ENCODE measurements at places on chromosomes 7 and 10.

DNA sequence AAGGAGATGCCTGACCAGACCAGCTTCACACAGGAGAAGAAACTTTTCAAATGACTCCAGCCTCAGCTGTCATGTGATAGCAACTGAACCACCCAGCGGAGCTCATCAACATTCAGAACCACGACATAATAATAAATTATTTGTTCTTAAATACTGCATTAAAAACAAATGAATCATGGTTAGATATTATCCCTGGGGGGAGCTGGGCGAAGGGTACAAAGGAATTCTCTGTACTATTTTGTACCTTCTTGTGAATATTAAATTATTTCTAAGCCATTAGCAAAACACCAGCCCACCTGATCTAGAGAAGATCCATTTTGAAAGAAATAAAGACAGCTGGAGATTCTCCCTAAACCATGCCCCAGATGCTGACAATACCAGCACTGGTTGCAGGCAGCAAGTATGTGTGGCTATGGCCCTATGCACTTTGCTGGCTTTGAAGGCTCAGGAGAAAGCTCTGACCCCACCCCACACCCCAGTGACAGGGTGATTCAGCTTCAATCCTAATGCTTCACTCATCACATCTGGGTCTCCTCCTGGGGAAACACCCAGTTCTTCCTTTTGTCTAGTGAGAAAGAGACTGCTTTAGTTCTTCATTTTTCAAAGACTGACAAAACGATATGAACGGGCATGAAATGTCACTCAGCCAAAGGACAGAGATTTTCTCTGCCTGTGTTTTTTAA is 45.5 kb upstream of the NKX2-3 start:
- DNase-seq, result no peak

DNA sequence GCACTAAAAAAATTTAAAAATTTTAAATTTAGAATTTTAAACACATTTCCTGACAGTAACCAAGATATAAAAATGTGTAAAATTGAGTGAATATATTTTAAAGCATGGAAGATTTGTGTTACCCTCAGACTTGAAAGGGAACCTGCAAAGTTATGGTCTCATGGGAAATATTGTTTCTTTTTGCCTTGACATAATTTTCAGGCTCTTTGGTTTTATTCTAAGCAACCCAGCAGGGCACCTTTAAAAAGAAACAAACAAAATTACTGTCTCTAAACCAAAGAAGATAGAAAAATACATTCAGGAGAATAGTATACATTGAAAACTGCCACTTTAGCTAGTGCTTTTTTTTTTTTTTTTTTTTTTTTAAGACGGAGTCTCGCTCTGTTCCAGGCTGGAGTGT is 87.5 kb downstream of the ADK start:
- DNase-seq, result no peak

DNA sequence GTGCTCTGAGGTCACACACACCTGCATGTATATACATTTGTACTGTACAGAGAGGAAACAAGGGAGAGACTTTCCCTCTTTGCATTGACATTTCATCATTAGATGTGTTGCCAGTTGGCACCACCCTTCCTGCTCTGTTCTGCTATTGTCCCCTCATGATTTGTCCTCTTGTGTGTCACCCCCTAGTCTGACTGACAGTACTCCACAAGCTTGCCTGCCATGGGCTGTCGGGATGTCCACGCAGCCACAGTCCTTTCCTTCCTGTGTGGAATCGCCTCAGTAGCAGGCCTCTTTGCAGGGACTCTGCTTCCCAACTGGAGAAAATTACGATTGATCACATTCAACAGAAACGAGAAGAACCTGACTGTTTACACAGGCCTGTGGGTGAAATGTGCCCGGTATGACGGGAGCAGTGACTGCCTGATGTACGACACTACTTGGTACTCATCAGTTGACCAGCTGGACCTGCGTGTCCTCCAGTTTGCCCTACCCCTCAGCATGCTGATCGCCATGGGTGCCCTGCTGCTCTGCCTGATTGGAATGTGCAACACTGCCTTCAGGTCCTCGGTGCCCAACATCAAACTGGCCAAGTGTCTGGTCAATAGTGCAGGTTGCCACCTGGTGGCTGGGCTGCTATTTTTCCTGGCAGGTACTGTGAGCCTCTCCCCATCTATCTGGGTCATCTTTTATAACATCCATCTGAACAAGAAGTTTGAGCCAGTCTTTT is 9.4 kb downstream of the CLDN12 start:
- no peak for DNase-seq

- no peak for DNase-seq
These were observed 75.1 kb upstream of the LEP start for GRCh38 chr7:128165927-128166420.

DNA sequence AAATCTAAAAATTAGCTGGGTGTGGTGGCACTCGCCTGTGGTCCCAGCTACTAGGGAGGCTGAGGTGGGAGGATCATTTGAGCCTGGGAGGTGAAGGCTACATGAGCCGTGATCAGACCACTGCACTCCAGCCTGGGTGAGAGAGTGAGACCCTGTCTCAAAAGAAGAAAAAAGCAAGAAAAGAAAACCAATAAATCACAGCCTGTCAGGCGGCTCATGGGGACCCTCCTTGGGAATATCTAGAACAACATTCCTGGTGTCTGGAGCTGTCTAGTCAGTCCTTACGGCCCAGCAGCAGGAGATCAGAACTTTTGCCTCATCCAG is 130.6 kb upstream of the TNRC18 start:
- DNase-seq, result no peak

- no peak for DNase-seq
These were observed 26.5 kb downstream of the ANKRD7 start for GRCh38 chr7:118250860-118251494.

DNA sequence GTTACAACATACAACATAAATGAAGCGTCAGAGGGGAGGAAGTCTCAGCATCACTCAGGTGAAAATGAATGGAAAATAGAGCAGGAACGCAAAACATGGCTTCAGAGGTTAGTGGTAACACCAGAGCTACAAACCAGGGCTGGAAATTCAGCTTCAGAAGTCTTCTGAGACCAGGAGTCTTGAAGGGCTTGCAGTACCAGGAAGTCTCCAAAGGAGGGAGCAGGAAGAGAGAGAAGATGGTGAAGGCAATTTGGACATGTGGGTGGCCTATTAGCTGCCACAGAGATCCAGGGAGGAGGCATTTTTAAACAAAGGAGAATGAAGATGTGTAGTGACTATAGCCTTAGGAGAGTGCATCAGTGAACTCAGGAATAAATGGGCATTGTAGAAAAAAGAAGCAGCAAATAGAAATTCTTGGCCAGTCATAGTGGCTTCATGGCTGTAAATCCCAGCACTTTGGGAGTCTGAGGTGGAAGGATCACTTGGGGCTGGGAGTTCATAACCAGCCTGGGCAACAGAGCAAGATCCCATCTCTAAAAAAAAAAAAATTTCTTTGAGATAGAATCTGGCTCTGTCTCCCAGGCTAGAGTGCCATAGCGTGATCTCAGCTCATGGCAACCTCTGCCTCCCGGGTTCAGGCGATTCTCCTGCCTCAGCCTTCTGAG is 9.3 kb upstream of the TET1 start:
- DNase-seq, result no peak

Data from NK-92 treated with Interleukin-12 subunit alpha and Interleukin-12 subunit beta, amount 100 ng/mL, for 24 hours (cell line).